Ureter (tissue), 1 donor: ENCODE measurements at places on chromosomes 4 and X. TPM values are rescaled to one million over a fixed set of nuclear protein-coding genes. Genes with fewer than 3 reads are reported as not detected.

Gene RAB9B
- 6.5 TPM for total RNA-seq

Gene SPANXB1
- total RNA-seq: not detected

Gene SMIM14
- 48.6 TPM for total RNA-seq

DNA sequence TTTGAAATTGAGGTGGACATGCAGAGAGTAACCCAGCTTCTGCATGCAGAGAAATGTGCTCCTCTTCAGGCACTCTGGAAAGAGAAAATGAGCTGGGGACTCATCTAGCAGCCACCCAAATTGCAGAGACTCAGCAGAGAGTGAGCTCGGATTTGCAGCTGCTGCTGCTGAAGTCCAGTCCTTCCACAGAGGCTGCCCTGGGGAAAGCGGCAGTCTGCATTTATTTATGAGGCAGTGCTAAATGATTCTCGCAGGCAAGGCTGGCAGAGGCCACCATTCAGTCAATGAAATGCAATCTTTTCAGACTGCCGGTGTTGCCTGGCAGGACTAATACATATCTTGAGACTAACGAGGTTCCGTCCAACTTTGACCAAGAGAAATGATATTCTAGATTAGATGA lies 404.8 kb downstream of the NLGN4X start:
- no peak for DNase-seq

DNA sequence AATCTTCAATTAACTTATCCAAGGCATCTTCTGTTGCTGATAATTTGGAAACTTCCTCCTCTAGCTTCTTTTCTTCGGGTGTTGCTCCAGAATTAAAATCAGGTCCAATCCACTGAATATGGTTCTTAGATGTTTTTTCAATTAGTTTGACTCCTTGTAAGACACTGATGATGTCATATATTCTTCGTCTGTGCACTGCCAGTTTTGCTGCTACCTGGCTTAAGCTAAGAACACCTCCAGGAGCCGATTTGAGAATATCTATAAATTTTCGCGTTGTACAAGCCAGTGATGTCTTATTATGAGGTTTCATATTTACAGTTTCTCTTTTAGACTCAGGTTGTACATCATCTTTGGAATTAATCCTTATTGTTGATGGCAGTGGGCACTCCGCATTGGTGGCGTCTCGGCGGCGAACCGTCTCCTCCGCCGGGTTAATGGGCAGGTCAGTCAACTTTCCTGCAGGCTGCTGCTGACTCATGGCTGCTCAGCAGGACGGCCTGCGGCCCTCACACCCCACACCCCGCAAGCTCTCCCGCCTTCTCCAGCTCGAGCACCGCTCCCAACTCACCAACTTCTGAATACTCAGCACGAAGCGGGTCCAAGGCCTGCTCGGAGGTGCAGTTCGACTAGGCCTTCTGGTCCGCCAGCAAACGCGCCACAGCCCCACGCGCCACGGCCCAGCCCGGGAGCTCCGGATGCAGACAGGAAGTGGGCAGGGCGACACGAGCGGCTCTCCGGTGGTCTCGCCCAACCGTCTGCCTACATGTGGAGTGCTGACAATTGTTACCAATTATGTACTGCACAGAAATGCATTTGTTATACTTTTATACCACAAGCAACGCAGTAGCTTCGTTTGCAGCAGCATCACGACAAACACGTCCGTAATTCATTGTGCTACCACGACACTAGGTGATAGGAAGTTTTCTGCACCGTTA lies 49.2 kb upstream of the FHL1 start:
- no peak for DNase-seq

DNA sequence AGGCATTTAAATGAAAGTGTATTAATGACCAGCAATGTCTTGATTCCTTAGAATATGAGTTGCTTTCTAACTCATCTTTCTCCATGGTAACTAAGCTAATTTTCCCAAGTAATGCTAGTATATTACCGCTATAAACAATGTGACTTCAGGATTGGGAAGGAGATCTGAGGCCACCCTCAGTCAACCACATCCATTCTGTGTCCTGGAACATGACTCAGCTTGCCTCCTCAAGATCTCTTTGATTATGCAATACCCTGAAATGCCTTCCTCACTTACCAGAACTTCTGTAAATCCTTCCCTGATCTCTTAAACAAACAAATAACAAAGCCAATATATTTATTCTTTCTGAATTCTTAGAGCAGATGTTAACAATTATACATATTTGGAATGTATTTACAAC lies 1495.5 kb downstream of the PCDH18 start:
- no peak for DNase-seq

DNA sequence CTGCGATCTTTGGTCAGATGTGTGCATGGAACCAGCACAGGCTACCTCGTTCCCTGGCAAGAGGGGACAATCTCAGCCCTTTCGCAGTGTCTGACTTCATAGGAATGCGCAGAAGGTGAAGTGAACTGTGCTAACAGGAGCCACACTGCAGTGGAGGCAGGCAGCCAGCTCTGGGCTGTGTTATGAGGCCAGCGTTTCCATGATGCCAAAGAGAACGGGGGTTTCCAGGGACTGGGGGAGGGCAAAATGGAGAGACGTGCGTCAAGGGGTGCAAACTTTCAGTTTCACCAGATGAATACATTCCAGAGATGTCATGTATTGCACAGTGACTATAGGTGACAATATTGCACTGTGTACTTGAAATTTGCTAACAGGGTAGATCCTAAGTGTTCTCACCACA lies 30.4 kb downstream of the CLDN34 start:
- no peak for DNase-seq

- no peak for DNase-seq
These were observed 9.4 kb downstream of the AIMP1 start for GRCh38 chr4:106325800-106326199.

DNA sequence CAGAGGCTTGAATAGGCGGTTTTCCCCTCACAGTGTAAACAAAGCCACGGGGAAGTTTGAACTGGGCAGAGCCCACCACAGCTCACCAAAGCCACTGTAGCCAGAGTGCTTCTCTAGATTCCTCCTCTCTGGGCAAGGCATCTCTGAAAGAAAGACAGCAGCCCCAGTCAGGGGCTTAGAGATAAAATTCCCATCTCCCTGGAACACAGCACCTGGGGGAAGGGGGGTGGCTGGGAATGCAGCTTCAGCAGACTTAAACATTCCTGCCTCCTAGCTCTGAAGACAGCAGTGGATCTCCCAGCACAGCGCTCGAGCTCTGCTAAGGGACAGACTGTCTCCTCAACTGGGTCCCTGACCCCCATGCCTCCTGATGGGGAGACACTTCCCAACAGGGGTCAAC lies 44.0 kb upstream of the USP38 start:
- DNase-seq: no peak

GRCh38 chrX:150182161-150182560 lies 181.0 kb upstream of the MAMLD1 start:
- DNase-seq: peak; percentile 18

- no peak for DNase-seq
These were observed 362.3 kb upstream of the ZFP42 start for GRCh38 chr4:187633245-187633644.

- DNase-seq: no peak
These were observed 964.4 kb downstream of the RPA4 start for GRCh38 chrX:97847885-97848679.

GRCh38 chr4:25252230-25253070 lies 18.6 kb downstream of the PI4K2B start:
- DNase-seq: no peak

DNA sequence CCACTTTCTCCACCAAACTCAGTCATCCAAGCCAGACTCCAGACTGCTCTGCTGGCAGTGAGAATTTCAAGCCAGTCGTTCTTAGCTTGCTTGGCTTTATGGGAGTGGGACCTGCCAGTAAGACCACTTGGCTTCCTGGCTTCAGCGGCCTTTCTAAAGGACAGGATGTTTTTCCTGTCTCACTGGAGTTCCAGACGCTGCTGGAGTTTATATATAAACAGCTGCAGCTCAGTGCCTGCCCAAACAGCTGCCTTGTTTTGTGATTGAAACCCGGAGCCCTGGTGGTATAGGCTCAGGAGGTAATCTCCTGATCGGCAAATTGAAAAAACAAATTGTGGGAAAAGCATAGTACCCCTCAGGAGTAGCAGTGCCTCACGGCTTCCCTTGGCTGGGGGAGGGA lies 1165.8 kb upstream of the ADGRL3 start:
- no peak for DNase-seq
